Upper lobe of left lung (tissue), 6 donors: ENCODE measurements at places on chromosomes 7 and 10. TPM values are rescaled to one million over a fixed set of nuclear protein-coding genes. Genes with fewer than 3 reads are reported as not detected.

DNA sequence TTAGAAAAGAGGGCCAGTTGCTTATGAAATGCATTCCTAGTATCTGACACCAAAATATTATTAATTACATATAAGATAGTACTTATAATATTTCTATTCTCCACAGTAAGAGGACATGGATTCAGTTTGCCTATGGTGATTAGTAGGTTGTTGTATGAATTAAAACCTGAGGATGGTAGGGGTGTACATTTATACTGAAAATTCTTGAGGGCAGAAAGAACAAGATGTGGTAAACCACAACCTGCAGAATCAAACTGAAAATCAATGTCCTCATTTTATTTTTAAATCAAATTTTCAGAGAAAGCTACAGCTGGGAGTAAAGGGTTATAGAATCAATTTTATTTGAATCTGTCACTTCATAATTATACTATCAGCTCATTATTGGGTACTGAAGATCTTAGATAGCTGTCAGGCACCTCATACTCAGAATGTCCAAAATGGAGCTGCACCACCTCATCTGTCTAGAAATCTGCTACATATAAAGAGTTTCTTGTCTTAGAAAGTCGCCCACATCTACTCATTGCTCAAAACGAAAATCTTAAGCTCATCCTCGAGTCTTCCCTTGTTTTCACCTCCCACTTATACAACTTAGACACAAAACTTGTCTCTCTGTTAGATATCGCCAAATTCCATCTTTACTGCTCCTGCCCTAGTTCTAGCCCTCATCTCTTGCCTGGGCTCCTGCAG is 65.4 kb downstream of the MYO3A start:
- no peak overlapping the region for H3K27ac ChIP-seq
- H3K4me3 ChIP-seq = no peak overlapping the region
- H3K27me3 ChIP-seq = no peaks in the 10 kb centered on the region
- H3K4me1 ChIP-seq = no peaks in the 10 kb centered on the region
- no peaks in the 10 kb centered on the region for H3K36me3 ChIP-seq

GRCh38 chr7:30702200-30702599 is 19.9 kb upstream of the CRHR2 start:
- no peaks in the 10 kb centered on the region for H3K36me3 ChIP-seq
- H3K4me3 ChIP-seq = no peak overlapping the region
- no peak overlapping the region for H3K27ac ChIP-seq
- no peak for DNase-seq
- H3K27me3 ChIP-seq = no peaks in the 10 kb centered on the region

DNA sequence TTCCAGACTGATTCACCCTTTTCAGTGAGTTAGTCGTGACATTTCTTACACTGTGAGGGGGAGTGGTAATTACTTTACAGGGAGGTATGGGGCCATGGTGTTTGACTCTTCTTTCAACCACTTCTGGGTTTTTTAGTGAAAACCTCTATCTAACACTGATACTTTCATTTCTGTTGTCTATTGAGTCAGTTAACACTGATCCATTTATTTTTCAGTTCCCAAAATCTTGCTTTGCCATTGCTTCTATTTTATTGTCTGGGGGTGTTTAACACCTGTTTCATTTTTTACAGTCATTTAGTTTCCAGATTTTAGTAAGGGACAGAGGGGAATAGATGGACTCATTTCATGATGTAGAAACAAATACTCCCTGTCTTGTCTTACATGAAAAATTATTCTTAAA is 61.5 kb downstream of the HELLS start:
- H3K27ac ChIP-seq = no peak overlapping the region
- H3K27me3 ChIP-seq = no peaks in the 10 kb centered on the region
- no peaks in the 10 kb centered on the region for H3K4me1 ChIP-seq

GRCh38 chr10:68561865-68562649 is 1.9 kb downstream of the TET1 start:
- DNase-seq = no peak
- H3K36me3 ChIP-seq = no peaks in the 10 kb centered on the region
- H3K4me3 ChIP-seq = no peak overlapping the region
- H3K27me3 ChIP-seq = peaks cover 14% of the 10 kb centered on the region

DNA sequence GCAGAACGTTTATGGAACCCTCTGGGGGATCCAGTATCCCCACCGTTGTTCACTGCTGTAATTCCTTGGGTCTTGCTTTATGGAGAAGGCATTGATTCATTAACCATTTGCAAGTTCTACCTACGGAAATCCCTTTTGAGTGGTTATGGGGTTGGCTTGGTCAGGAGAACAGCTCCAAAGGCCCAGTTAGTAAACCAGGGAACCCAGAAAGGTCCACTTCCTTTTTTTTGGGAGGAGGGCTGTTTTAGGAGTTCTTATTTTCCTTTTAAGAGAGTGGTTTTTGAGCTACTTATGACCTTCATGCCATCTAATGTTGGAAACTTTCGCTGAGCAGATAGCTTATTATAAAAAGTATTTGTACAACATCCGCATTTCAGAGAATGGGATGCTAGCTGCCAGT is 1.3 kb downstream of the POR start:
- DNase-seq = no peak
- no peaks in the 10 kb centered on the region for H3K27me3 ChIP-seq
- peak overlapping the region; percentile 84 for H3K4me3 ChIP-seq
- peak overlapping the region; percentile 93 for H3K27ac ChIP-seq

DNA sequence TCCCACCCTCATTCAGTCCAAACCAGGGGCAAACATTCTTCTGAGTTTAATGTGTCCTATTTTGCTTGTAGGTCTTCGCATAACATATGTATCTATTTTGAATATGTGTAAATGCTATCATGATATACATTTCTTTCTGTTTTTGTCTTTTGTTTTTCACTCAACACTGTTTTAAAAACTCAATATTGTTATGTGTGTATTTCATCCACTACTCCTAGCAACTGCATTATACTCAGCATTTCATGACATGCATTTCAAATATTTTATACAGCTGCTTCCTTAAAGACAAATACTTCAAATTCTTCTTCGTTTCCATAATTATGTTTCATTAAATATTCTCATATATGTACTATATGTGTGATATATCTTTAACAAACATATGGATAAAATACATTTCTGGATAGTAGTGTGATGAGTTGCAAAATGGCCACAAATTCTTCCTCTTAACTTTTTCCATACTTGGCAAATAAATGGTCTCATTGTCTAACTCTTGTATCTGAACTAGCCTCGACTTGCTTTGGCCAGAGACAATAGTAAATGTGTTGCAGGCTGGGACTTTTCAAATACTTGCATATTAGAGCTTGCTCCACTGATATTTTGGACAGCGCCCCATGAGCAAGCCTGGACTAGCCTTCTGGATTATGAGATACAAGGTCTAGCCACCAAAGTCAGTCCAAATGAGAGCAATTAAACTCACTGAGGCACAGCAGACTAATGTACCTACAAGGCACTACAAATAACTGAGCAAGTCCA is 539.7 kb upstream of the KCND2 start:
- DNase-seq = no peak
- no peaks in the 10 kb centered on the region for H3K36me3 ChIP-seq
- no peaks in the 10 kb centered on the region for H3K4me1 ChIP-seq
- H3K27me3 ChIP-seq = no peaks in the 10 kb centered on the region
- H3K4me3 ChIP-seq = no peak overlapping the region

Gene PAX4
- total RNA-seq = not detected
